ENCODE measurements at places on chromosomes 13 and 19.

DNA sequence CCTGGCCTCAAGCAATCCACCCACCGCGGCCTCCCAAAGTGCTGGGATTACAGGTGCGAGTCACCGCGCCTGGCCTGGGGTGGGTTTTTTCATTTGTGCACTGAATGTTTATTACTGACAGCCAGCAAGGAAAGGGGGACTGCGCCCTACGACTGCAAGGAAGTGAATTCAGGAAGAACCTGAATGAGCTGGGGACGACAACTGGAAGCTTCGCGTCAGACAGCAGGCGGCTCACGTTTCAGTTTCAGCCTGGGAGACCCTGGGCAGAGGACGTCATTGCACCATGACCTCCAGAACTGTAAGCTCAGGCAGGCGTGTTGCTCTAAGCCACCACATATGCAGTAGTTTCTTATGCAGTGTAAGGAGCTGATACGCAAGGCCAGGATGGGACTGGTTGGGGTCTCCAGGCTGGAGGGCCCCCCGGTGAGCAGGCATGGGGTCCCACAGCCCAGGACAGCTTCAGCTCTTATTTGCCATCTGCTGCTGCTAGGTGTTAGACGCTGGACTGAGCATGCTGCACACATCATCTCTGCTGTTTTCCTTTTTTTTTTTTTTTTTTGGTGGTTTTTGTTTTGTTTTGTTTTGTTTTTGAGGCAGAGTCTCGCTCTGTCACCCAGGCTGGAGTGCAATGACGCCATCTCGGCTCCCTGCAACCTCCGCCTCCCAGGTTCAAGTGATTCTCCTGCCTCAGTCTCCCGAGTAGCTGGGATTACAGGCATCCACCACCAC is 66.6 kb downstream of the GADD45B start:
- peak; percentile 56 for DNase-seq

DNA sequence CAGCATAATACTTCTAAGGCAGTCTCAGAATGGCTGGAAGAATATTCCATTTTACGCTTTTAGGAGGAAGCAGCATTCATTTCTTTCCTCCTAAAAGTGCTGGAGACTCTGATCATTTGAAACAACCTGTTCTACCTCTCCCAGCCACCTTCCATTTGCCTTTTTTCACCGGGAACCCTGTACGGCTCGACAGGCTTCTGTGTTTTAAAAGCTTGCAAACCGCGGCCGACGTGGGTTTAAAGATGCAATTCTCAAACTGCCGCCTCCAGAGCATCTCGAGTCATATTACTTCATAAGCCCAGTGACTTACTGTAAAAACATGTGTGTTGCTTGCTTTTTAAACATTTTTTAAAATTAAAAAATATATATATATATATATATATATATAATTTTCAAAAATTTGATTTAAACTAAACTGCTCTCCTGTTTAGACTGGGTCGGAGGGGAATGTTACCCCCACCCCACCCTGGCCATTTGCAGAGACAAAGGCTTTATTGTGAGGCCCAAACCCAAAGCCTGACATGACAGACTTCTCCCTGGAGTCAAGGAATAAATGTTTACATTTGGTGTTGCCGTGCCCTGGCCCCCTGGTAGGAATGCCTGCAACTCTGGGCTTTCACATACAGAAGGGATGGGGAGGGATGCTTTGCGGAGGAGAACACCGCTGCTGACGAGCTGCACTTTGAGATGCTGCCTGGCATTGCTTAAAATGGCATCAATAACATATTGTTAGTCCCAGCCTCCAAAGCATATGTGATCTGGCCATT is 30.4 kb downstream of the ZNF536 start:
- DNase-seq: no peak

DNA sequence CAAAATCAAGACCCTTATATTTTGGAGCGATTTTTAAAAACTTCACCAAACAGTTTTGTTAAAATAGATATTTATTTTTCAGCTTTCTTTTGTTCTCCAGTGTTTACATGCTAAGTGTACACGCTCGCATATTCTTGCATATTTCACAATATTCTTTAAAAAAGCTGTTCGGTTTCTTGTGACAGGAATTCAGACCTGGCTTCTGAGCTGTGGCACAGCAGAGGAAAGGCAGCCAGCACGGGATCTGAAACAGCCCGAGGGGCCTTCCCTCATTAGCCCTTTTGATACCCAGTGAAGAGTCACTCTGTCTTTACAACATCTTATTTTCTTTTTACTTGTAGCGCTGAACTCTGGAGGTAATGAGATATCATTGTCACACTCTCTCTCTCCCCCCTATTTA is 234.0 kb downstream of the B3GLCT start:
- DNase-seq: no peak

GRCh38 chr19:16797876-16798275 is 31.3 kb upstream of the SIN3B start:
- DNase-seq: no peak

DNA sequence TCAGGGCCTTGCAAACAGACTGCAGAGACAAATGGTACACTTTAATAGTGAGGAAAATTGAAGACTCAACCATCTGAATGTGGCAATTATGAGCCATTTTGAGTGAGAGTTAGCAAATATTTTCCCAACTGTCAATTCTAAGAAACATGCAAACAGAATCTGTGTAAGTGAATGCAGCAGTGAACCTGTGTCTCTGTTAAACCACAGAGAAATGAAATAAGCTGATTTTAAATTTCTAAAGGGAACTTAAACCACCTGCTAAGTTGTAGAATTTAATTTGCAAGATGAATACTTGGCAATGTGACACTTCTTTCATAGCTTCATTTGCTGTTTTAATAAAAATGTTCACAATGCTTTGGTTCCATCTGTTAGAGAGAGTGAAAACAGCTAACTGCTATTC is 42.0 kb upstream of the TDRD3 start:
- DNase-seq: no peak

DNA sequence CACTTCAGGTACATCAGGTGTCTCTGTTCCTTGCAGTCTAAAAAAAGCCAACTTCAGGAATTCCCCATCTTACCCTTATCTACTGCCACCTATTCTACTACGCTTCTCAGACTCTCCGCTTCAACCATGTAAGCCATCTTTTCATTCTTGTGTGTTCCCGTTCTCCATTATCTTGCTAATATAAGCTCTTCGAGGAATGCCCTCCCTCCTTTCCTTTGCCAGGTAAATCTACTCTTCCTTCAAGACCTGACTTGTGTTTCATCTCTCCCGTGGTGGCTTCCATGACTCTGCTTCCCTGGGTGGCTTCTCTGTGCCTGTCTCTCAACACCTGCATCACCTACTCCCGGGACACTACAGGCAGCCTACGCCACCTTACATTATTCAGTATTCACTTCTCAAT is 42.3 kb upstream of the MEDAG start:
- no peak for DNase-seq

DNA sequence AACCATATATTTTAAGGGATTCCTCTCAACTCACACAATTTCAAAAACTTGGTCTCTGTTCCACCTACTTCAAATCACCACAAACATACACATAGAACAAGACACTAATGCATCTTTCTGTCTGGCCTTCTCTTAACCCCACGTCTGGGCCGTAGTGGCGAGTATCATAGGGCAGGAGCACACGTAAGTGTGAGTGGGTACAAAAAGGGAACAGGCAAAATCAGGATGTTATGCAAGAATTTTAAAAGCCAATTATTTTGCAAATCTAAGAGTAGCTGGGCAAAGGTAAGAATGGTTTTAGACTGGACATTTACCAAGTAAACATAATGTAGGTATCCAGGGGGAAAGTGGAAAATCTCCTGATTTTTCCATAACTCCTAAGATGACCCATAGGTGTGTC is 35.1 kb downstream of the MTMR6 start:
- DNase-seq: no peak

Measured in KBM-7 (cell line).